Epithelial cell of proximal tubule (primary cell): ENCODE measurements at places on chromosomes 1 and 21.

GRCh38 chr1:227742738-227743715, 7.8 kb downstream of the SNAP47 start:
- DNase-seq: no peak

DNA sequence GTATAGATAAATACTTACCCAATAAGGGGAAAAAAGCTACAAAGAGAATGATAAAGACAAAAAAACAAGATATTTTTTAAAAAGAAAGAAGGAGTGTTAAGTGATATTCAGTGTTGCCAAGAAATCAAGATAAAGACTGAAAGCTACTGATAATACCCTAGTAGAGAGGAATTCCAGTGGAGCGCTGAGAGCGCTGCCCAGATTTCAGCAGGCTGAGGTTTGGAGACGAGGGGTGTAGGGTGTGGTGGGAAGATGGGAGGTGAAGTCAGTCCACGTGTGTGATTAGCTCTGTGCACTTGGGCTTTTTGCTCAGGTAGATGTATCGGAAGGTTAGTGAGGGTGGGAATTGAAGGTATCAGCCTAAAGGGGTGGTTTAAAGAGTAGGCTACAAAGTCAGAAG, 47.8 kb downstream of the FMN2 start:
- no peak for DNase-seq

GRCh38 chr1:196381544-196381943, 226.7 kb downstream of the KCNT2 start:
- DNase-seq: no peak

DNA sequence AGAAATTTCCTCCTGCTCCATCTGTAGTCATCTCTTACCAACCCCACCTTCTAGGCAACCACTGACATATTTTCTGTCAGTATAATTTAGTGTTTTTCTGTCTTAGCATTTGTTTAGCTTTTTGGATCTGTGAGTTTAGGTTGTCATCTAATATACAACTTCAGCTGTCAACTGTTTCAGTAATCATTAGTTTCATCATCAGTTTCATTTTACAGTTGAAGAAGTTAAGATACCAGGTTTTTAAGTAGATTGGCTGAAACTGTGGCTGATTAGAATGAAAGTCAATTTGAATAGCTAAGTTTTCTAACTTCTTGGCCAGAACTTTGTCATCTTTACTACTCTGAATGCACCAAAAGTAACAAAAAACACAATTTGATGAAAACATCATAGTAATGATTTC, 1957.3 kb downstream of the NCAM2 start:
- DNase-seq: no peak

GRCh38 chr21:36910581-36911307, 55.7 kb downstream of the HLCS start:
- no peak for DNase-seq

GRCh38 chr1:119091618-119092017, 48.8 kb downstream of the WARS2 start:
- DNase-seq: no peak

DNA sequence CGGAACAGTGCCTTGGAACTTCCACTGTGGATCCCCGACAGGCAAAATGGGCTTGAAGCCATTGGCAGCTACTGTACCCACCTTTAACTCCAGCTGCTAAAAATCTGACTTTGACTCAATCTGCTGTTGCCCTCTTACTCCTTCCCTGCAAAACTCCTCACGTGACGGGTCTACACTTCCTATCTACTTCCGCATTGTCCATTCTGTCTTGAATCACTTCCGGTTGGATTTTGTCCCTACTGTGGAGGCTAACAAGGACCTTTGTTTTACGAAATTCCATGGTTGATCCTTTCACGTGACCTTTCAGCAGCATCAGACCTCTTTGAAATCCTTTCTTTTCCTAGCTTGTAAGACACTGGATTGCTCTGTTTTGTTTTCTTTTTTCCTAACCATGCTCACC, 268.4 kb downstream of the PRDM2 start:
- DNase-seq: no peak

- peak; percentile 64 for DNase-seq
These were observed 200.4 kb downstream of the HMCN1 start for GRCh38 chr1:185934476-185935189.

DNA sequence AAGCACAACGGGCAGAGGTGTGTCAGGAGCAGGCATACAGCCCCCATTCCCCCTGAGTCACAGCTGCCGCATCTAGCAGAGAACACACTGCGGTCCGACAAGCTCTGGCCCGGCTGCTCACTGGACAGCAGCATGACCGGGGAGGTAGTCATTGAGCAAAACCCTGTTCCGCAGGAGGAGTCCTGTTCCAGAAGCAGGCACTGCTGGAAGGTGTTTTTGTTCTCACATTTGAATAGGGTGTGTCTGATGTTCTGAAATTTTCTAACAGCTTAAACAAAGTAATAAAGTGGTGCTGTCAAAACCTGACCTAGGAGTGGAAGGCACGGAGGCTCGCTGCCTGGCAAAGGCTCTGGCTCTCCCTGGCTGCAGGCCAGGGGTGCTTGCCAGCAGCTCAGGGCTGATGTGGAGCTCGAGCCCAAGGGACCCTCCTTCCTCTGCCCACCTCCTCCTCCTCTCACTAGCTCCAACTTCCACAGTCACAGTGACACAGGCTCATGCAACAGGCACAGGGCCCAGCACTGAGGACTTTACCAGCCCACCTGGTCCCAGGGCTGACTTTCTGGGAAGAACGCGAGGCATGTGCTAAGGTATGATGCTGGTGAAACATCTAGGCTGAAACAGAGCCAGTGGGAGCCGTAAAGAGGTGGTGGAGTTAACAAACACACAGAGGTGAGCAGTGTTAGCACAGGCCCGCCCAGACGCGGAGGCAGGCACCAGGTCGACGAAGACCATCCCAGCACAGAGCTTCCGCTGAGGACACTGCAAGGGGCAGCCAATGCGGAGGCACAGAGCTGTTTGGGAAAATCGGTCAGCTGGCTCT, 118.6 kb upstream of the IFFO2 start:
- DNase-seq: peak; percentile 58

- no peak for DNase-seq
These were observed 54.6 kb downstream of the NENF start for GRCh38 chr1:212487286-212487685.

GRCh38 chr21:14817311-14817710, 247.5 kb downstream of the NRIP1 start:
- no peak for DNase-seq

DNA sequence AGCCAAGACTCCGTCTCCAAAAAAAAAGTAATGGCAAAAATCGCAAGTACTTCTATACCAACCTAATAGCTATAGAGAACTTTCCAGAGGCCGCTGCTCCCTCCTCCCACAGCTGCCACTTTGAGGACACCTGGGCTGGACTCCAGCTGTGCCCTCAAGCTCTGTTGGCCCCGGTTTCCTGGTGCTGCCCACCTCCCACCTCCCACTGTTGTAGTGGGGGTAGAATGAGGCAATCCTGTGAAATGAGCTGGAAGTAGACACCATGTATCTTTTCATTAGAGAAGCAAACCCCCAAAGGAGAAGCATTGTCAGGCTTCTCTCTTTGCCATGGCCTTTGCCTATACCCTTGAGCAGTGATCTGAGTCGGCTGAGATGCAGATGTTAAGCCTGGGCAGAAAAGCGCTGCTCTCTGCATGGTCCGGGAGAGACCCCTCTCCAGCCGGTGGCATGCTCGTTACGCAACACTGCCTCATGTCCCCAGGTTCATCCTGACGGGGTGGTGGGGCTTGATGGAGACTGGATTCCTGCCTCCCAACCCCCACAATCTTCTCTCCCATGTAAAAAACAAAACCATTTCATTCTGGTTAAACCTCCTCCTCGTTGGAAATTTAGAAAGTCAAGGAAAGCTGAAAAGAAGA, 39.7 kb downstream of the SIM2 start:
- DNase-seq: no peak

GRCh38 chr1:100265931-100266740, at the start of gene RTCA:
Gene RTCA, plus strand, starts transcription at chr1:100266216. Its CDS starts 160 bp downstream, at chr1:100266376.
- peak; percentile 53 for DNase-seq

DNA sequence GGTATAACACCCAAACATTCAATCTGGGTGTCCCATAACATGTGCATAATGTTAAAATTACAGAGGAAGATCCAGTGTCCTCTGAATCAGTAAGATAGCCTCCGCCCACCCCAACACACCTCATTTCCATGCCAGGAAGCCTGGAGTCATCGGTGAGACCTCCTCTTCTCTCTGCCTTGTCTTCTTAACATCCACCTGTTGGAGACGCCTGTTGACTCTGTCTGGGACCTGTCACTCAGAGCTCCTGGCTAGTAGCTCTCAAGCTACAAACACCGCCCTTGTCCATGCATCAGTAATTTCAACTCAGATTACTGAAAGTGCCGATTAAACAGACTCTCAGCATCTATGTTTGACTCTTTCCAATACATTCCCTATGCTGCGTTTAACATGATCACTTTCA, 27.4 kb downstream of the KCNJ15 start:
- DNase-seq: no peak

- no peak for DNase-seq
These were observed 44.1 kb upstream of the DNAJC6 start for GRCh38 chr1:65265296-65265650.

DNA sequence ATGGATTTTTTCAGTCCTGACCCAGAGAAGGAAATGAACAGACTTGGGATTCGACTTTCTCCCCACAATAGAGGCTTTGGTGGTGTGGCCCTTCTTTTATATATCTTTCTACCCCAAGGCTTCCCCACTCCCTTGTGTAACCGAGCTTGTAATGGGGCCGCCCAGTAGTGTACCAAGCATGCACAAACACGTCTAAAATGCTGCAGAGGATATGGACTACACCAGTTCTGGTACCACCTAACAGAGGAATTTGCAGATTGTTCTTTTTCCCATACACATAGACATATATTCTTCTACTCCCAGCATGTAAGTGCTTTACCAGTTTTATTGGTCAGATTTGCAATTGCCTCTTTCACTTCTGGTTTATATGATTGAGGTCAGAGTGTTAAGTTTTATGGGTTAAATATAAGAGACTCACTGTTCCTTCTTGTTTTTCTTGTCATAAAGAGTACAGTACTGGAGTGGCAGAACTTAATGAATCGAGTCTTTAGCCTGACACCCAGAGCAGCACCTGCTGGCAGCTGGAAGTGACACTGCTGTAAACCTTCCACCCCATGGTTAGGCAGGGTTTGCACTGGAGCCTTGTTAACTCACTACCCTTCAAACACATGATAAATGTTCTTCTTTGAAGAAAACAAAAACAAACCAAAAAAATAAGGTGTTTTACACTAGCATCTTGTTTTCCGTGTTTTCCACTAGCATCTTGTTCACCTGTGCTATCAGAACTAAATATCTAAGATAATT, 198.6 kb downstream of the PTPRC start:
- no peak for DNase-seq

GRCh38 chr1:185480545-185480944, 163.5 kb upstream of the IVNS1ABP start:
- no peak for DNase-seq

DNA sequence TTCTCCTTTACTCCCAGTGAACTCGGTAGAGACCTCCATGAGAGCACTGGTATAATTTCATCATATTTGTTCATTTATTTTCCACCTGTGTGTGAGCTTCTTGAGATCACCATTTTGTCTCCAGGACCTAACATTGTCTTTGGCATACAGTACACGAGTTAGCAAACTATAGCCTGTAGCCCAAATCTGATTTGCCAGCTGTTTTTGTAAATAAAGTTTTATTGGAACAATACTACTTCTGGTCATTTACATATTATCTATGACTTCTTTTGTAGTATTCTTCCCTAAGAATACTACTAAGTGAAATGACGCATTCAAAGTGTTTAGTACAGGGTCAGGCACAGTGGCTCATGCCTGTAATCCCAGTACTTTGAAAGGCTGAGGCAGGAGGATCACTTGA, 449.5 kb downstream of the PLPP3 start:
- no peak for DNase-seq

DNA sequence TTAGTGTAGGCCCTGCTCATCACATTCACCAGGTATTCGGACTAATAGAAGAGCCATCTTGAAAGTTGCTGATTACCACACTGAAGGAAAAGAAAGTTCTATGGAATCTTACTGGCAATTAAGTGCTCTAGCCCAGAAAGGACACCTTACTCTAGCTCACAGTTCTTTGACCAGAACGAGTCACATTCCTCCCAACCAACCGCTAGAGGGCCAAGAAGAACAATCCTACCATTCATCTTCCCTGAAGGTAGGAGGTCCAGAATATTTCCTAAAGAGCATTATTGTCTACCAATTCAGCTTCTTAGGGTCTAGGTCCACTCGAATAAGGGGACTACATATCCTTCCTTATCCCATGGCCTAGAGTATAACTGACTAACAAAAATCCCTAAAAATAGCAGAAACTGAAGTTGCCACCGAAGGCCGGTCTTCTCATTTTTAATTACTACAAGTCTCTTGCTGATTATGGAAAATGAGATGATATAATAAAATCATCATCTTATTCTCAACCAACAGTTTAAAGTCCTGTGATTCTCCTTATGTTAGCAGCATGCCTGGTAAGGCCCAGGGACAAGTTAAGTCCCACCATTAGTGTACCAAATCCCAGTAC, 2.7 kb upstream of the FMO1 start:
- no peak for DNase-seq

DNA sequence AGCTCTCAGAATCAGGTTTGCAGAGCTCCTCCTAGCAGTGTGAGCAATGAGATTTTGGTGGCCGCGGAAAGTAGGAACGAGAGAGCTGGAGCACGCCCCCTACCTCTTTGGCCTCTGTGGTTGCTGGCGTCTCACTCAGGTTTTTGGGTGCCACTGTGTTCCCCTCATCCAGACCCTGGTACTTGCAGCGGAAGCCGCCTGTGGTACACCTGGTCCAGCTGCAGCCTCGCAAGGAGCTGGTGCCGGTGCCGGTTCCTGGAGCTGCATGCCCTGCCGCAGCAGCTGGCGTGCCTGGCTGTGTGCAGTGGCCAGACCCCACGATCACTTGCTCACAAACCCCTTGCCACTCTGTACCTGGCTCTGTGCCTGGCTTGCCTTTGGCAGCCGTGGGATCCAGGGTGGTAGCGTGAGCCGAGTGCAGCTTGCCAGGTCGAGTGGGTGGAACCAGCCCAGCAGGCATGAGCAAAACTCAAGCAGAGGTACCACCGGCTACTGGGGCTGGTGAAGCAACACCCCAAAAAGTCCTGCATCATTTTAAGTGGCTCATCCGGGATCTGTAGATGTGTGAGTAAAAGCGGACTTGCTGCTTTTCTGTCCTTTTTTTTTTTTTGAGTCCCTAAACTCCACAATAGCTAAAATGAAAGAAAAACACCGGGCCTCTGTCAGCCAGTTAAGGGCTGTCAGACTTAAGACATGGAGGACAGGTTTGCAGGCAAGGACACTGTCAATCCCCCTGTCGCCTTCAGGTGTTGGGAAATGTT, 844.9 kb downstream of the KCNT2 start:
- no peak for DNase-seq

DNA sequence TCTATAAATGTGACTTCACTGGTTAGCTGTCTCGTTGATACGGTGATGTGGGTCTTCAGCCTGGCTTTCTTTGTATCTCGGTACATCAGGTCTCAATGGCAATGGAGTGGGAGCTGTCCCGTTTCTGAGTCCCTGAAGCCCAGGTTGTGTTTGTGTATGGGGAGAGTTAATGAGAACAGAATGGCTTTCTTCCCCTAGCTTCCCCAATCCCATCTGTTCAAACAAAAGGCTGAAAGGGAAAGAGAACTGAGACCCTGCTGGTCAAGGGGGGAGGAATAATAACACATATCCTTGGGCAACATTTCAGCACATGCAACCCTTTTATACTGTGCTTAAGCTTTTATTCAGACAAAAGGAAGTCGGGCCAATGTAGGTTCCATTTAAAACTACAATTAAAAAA, 28.4 kb upstream of the CASQ2 start:
- DNase-seq: no peak
